ENCODE measurements at places on chromosomes 16 and 17. TPM values are rescaled to one million over a fixed set of nuclear protein-coding genes. Genes with fewer than 3 reads are reported as not detected.

Gene TMEM114
- polyA plus RNA-seq, result not detected

Gene ZNF423
- not detected for polyA plus RNA-seq

Gene CLEC3A
- not detected for polyA plus RNA-seq

Gene TBC1D3L
- 3.1 TPM for polyA plus RNA-seq

Gene ZNF750
- polyA plus RNA-seq, result not detected

Gene DPEP3
- polyA plus RNA-seq, result not detected

Gene MGAT5B
- not detected for polyA plus RNA-seq

Gene ZG16
- polyA plus RNA-seq, result not detected

Gene ANKFN1
- not detected for polyA plus RNA-seq

Gene TP53TG3
- polyA plus RNA-seq, result not detected

All from IgD-negative memory B cell (primary cell).